ENCODE measurements at places on chromosomes 7 and 10.

GRCh38 chr7:108815815-108816214 lies 246.1 kb downstream of the DNAJB9 start:
- DNase-seq: no peak

GRCh38 chr7:95594185-95594584 lies 2.1 kb downstream of the PDK4 start:
- no peak for DNase-seq

DNA sequence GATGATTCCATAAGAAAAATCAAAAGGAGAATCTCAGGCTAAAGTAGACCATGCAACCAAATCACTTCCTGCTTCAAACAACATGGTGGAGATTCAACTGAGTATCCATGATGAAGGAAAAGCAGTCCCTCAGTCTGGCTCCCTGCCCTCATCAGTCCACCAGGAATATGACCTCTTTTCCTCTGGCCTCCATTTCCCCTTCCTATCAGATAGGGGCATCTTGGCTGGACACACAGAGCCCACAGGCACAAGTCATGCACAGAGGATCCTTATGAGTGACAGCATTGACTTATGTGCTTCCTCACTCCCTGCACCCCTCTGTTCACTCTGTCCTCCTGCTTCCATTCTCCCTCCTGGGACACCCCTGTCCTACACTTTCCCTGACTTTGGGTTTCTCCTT lies 16.8 kb downstream of the PIP start:
- no peak for DNase-seq

- no peak for DNase-seq
Observed at GRCh38 chr10:64840341-64840740, 1319.1 kb downstream of the REEP3 start.

GRCh38 chr7:91266067-91266688 lies 1.9 kb downstream of the FZD1 start:
- DNase-seq: no peak

DNA sequence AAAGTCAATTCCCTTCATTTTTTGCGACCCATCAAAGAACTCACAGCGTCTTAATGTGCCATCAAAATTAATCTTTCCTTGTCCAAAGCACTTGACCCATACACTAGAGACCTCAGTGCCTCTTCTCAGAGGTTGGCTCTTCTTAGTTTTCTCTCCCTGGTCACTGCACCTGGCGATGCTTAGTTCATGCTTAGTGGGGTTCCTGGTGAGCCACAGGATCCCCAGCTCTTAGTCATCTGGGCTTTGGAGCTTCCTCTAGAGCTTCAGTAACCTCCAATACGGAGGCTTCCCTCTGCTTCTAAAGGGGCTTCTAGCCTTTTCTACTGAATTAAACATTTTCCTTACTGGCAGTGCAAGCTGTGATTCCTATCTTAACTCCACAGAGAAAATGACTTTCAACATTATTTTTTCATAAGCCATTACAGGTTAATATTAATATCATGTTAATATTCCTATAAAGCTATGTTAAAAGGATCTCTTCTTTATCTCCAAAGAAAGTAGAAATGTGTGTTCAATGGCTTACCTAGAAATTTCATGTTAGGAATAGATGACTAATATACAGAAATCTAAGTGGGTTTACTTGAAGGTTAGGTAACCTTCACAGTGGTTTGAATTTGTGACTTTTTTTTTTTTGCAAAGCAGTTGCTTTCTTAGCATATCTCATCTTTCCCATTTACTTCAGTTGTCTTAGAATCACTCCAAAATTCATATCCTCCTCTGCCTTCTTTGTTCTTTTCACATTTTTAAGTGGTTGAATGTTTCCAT lies 295.2 kb downstream of the CAMK1D start:
- no peak for DNase-seq

DNA sequence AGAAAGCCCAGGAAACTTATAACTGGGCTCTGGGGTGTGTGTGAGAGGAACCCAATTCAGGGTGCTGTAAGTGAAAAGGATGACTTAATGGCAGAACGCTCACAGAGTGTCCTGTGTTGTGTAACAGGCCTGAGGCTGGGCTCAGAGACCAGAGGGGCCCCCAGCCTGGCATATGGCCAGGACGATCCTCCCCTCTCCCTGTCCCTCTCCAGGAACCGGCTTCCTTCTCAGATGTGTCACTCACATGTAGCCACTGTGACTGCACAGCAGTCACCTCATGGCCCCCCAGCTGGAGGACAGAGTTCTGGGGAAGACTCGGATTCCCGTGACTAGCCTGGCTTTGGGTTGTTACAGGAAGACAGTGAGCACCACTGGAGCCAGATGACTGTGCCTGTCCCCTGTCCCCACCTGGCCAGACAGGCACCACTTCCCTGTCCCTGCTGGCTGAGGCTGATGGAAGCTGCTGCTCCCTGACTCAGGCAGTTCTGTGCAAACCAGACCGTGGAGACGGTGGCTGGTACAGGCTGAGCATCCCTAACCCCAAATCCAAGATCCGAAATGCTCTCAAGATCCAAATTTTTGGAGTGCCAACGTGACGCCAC lies 220.5 kb downstream of the MLLT10 start:
- no peak for DNase-seq

- no peak for DNase-seq
Observed at GRCh38 chr10:120381931-120382330, 75.1 kb upstream of the PLPP4 start.

GRCh38 chr10:33487014-33487776 lies 152.7 kb upstream of the NRP1 start:
- no peak for DNase-seq

DNA sequence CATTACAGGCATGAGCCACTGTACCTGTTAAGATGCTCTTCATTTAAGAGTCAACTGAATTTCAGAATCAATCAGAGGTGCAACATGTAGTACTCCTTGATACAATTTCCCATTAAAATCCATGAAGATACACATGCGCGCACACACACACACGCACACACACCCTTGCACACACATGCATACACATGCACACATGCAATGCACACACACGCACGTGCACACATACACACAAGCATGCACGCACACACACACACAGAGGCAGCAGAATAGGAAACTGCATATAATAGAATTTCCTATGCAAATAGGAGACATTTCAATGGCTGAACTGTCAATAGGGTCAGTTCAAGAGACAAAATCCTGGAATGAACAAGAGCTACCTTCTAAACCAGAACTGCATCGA lies 192.6 kb downstream of the CALN1 start:
- no peak for DNase-seq

- DNase-seq: no peak
Observed at GRCh38 chr7:43309706-43310022, 197.2 kb downstream of the HECW1 start.

- DNase-seq: no peak
Observed at GRCh38 chr7:16801111-16801542, 3.7 kb downstream of the AGR2 start.

DNA sequence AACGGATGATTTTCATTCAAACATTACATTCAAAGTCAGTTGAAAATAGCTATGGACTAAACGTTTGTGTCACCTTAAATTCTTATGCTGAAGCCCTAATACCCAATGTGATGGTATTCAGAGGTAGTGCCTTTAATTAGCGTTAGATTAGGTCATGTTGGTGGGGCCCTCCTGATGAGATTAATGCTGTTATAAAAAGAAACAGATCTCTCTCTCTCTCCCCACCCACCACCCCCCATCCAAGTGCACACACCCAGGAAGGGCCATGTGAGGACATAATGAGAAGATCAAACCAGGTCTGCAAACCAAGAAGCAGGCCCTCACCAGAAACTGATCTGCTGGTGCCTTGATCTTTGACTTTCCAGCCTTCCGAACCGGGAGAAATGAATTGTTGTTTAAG lies 44.2 kb downstream of the ZNF438 start:
- DNase-seq: no peak

Measured in substantia nigra (tissue), 51 donors.